ENCODE measurements at places on chromosomes 6 and 20.

GRCh38 chr6:167748458-167749379, 78.0 kb upstream of the AFDN start:
- no peak for DNase-seq

- no peak for DNase-seq
Observed at GRCh38 chr6:122289762-122290539, 109.5 kb upstream of the HSF2 start.

- no peak for DNase-seq
Observed at GRCh38 chr6:5838656-5839396, 167.9 kb downstream of the NRN1 start.

- no peak for DNase-seq
Observed at GRCh38 chr6:82651845-82652335, 288.3 kb downstream of the TPBG start.

DNA sequence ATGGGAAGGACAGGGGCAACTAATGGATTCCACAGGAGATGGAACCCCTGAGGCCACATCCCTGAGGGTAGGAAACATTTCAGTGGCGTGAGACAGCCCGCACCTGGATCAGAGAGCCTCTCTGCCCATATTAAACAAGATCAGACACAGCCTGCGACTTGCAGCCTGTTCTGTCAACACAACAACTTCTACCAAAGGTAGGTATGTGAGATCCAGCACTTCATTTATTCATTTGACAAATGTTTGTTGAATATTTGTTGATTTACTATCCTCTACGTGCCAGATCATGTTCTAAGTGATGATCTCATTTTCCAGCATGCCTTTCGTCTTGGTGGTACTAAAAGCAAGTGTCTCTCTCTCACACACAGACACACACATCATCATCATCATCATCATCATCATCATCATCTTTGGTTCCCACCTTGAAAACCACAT, 43.2 kb upstream of the NT5E start:
- no peak for DNase-seq

DNA sequence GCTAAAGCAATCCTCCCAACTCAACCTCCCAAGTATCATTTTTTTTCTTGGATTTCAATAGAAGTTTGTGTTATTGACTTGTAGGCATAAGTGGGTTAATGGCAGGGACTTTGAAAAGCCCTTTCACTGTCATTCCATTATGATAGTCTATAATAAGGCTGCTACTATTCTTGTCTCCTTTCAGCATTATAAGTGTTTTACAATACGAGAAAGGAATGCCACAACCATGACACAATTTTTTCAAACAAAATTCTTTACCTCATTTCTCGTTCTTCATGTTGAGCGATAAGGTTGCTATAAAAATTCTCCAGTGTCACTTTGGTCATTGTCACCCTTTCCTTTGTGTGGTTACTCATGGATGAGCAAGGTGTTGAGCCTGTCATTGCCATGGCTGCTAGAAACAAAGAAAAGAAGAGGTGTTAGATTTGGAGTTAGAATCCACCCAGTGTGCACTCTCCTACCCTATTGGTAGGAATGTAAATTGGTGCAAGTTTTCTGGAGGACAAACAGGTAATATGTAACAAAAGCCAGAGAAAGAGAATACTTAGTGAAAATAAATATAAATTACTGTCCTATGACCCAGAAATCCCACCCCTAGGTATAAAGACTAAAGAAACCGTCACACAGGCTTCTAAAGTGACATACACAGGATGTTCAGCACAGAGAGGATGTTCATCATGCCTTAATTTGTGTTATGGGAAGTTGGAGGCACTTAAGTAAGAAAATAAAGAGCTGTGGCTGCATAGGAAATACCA, 7.3 kb downstream of the STK38 start:
- DNase-seq = no peak

GRCh38 chr6:88374553-88374952, 208.4 kb upstream of the CNR1 start:
- no peak for DNase-seq
